Stimulated activated CD8-positive, alpha-beta memory T cell treated with anti-CD3 and anti-CD28 coated beads, Interleukin-2, amount 100 ng/mL, for 1 hour (primary cell): ENCODE measurements at places on chromosomes 4 and X.

- DNase-seq, result no peak
Observed at GRCh38 chr4:25923745-25924144, 9.7 kb downstream of the SMIM20 start.

DNA sequence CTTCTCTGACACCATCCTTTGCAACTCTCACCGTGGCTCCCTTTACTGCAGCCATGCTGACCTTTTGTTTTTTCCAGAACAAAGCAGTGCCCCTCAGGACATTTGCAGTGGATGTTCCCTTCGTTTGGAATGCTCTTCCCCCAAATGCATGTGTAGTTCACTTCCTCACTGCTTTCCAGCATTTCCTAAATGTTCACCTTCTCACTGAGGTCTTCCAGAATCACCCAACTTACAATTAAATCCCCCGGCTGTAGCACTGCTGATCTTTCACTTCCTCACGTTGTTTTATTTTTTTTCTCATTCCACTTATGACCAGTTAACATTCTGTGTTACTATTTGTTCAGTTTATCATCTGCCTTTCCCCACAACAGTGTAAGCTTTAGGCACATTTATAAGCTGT lies 73.1 kb downstream of the GASK1B start:
- DNase-seq, result no peak

- DNase-seq, result peak; percentile 75
Observed at GRCh38 chrX:107716816-107717700, 58.5 kb downstream of the TSC22D3 start.

GRCh38 chrX:56800801-56801200 lies 71.8 kb downstream of the NBDY start:
- DNase-seq, result no peak

- no peak for DNase-seq
Observed at GRCh38 chr4:56739066-56739777, 58.1 kb upstream of the HOPX start.

- DNase-seq, result no peak
Observed at GRCh38 chrX:96689991-96690390, 5.3 kb downstream of the DIAPH2 start.

DNA sequence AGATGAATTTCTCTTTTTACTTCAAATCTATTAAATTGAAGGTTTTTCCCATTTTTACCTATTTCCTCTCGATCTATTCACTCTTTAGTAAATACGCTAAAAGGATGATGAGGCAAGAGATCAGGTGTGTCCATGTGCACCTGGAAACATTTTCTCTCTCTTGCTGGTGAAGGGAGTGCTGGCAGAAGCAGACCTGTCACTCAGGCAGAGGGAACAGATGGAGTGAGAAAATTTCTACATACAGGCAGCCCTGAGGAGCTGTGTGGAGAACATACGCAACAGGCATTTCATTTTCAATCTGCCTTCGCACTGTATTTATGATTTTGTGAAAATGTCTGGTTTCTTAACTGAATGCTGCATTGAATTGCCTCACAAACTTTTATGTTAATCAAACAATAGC lies 249.5 kb downstream of the GPM6A start:
- DNase-seq, result no peak

DNA sequence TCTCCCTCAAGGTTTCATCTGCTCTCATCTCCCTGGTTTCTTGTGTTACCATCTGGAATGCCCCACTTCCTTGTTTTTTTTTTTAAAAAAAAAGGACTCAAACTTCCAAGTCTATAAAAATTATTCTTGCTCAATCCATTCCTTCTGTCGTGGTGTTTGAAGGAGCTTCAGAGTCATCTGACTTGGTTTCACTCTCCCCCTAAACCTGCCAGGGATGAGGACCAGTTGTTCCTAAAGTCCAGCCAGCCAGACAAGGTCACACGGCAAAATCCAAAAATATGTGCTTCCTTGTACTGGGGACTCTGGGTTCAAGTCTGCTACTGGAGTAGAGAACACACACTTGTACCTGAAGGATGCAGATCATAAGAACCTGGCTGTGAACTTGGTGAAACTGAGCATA lies 84.5 kb upstream of the GPM6B start:
- DNase-seq, result no peak

GRCh38 chr4:187469627-187470026 lies 525.9 kb upstream of the ZFP42 start:
- DNase-seq, result no peak

GRCh38 chr4:6776920-6777635 lies 5.4 kb upstream of the KIAA0232 start:
- DNase-seq, result no peak

DNA sequence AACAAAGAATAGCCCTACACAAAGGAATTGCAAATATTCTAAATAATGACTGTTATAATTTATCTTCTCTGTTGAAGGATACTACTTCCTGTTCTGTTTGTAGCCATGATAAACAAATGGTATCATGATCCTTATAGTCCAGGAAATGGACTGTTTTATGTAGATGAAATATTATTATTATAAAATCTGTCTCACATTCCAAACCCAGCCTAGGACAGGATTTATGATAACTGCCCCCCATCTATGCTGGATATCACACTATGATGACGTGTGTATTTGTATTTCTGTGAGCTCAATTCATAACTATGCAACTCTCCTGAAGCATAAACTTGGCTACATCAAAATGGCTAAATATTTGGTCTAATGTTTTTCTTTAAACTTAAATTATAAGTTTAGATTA lies 21.3 kb downstream of the DMD start:
- DNase-seq, result no peak

DNA sequence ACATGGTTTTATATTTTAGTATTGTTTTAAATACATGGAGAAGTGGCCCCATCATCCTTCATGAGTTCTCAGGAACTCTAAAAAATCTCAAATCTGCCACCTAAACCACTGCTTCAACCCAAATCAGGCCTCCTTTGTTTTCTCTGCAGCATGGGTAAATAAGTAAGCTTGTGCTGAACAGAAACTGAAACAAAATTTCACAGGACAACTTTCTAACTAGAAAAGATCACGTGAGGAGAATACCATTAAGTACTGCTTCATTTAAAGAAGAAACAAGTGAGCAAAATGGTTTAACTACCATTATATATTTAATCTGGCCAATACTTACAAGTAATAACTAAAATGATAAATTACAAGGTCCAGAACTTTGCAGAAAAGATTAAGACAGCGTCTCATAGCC lies 2.5 kb downstream of the ARAP2 start:
- no peak for DNase-seq

DNA sequence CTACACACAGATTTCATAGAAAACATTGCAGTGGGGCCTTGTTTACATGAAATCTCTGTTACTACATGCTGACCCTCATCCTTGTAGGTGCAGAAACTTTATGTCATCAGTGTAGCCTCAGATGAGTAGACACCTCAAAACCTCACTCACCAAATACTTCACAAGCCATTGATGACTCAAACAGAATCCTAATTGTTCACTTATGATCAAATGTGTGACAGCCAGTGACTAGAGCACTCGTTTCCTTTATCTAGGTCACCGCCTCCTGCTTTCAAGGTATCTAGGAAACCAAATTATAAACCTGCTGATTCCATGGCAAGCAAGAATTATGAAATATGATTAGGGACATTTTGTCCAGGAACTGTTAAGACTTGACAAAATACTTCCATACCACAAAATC lies 255.8 kb upstream of the GPRIN3 start:
- DNase-seq, result no peak

DNA sequence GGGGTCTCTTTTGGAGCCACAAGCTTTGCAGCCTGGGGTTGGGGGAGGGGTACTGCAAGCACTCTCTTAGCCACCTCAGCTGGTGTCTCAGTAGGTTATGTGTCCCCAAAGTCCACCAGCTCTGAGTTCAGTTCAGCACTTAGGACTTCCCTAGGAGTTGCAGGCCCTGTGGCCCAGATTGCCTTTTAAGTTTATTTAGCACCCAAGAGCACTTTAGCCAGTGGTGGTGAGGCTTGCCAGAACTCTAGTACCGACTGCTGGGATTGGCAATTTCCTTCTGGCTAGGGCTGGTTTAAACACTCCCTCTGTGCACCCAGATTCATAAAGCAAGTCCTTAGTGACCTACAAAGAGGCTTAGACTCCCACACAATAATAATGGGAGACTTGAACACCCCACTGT lies 489.9 kb upstream of the RPS6KA3 start:
- DNase-seq, result no peak

DNA sequence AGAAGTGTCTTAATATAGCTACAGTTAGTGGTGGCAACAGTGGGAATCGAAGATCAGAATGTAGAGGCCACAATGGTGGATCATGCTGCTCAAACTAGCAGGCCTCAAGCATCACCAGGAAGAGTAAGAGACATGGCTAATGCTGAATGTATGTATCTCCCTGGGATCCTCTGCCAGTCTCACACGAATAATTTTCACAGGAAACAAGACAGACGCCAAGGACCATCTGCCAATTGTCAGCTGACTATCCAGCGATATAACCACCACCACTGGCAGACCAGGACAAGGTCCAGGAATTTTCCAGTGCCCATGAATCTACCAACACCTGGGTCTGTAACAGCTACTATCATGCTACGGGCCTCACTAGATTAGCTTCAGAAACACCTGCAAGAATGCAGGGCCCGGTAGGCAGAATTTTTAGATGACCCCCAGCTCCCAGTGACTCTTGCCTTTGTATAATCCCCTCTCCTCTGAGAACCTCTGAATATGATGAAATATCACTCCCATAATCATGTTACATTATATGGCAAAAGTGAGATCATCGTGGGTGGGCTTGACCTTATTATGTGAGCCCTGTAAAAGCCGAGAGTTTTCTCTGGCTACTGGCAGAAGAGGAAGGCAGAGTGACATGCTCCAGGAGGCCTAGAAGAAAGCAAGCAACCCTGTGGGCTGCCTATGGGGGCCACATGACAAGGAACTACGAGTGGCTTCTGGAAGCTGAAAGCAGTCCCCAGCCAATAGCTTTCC lies 429.8 kb downstream of the BCOR start:
- no peak for DNase-seq

- DNase-seq, result no peak
Observed at GRCh38 chr4:111466811-111467604, 678.2 kb upstream of the FAM241A start.

DNA sequence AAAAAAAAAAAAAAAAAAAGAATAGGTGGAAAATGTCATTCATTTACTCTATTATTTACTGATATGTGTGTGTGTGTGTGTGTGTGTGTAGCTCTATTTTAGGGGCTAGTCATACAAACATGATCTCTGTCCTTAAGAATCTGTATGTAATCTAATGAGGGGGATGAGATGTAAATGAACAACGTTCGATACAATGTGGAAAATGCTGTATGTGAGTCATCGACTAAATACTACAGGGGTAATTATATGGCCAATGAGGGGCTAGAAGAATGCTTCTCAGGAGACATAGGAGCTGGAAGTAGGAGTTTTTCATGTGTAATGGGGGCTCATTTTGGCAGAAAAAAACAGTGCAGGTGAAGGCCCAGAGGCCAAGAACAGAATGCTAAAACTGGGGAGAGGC lies 41.9 kb downstream of the LEF1 start:
- no peak for DNase-seq

- DNase-seq, result no peak
Observed at GRCh38 chr4:48228949-48229348, 40.7 kb downstream of the TEC start.

DNA sequence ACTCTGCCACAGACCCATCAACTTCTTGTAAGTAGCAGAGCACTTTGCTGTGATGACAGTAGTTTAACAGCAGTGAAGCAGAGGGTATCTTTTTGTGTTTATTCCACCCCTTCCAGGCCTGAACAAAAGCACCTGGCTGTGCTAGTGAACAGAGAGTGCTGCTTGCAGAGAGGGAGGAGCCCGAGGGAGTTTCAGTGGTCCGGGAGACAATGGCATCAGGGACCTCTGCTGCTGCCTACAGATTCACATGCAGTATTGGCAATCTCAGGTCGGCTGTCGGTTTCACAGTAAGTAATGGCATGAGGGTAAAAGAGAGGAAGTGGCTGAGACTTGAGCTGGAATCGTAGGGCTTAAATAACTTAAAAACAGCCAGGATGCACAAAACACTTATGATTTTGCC lies 755.8 kb downstream of the RPA4 start:
- DNase-seq, result no peak

- no peak for DNase-seq
Observed at GRCh38 chrX:119028733-119029330, 44.0 kb upstream of the CT47C1 start.

- DNase-seq, result no peak
Observed at GRCh38 chr4:3317011-3317655, 24.3 kb downstream of the RGS12 start.

GRCh38 chrX:154731881-154732280 lies 19.0 kb downstream of the GAB3 start:
- DNase-seq, result no peak

DNA sequence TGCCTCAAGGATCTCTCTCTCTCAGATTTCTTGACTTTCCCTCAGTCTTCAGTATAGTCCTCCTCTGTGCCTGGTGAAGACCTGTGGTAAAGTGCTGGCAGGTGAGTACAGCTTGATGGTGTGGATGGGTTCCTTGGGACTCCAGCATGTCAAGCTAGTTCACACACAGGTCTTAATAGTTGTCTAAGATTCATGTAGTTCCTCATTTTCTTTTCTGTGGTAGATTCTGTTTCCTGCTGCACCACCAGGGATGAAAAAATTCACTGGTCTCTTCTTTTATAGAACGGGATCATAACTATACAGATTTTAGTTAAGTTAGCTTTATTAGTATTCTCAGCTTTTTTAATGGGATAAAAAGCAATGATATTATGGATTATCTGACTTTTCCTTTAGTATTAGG lies 32.5 kb upstream of the PAQR3 start:
- no peak for DNase-seq

DNA sequence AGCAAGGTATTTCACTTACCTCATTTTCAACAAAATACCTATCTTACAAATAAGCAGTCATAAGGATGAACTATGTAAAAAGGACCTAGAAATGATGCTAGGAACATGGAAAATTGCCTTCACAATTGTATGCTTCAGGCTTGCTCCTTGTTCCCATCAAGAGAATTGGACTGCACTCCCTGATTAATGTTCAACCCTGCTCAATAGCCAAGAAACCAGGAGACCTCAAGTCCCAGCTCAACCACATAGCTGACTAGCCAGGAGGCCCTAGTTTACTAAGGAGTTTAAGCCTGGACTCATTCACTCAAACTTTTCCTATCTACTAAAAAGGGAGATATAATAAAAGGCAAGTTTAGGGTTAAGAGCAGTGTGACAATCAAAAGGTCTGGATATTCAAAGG lies 146.6 kb upstream of the DGKK start:
- no peak for DNase-seq

GRCh38 chrX:110346681-110347080 lies 12.0 kb upstream of the RTL9 start:
- no peak for DNase-seq

DNA sequence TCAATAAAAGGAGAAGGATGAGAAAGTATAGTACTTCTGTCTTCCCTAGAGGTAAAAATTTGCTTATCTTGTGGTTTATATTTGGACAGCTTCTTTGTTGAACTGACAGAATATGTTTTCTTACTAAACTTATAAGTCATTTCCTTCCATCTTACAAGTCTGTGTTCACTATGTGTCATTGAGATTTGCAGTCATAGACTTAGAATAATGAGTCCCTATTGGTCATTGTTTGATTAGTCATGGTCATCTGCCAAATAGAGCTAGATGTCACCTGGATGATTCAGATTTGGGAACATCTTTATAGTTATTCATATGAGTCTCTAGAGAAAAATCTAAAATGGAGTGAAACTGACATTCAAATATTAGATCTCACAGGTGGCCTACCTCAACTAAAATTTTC lies 51.5 kb downstream of the SPATA18 start:
- DNase-seq, result no peak
